Stimulated activated CD8-positive, alpha-beta memory T cell treated with anti-CD3 and anti-CD28 coated beads, Interleukin-4, amount 100 ng/mL, for 48 hours (primary cell): ENCODE measurements at places on chromosomes 6 and 20.
A peak's percentile ranks its signal among the peaks of the same experiment; 100 is the strongest.

- no peak for DNase-seq
Observed at GRCh38 chr6:10028222-10028621, 386.7 kb downstream of the TFAP2A start.

GRCh38 chr6:117771403-117771802 lies 96.1 kb downstream of the NUS1 start:
- DNase-seq, result no peak

DNA sequence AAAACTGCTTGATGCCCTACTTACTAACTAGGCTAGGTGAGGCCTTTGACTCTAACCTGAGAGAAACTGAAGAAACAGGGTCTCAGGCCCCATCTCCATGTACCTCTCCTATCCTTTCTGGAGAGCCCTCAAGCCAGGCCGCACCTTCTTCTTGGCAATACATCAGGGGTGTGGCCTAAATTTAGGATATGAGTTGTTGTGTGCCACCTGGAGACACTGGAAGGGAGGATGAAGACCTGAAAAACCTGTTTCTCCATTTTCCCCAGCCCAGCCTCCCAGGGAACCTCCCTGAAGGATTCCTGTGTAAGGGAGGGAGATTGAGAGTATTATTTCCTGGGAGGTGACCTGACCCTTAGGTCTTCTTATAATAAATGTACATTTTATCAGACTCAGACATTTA lies 3.1 kb downstream of the LY6G6D start:
- DNase-seq, result no peak

GRCh38 chr6:19050765-19051164 lies 663.6 kb downstream of the RNF144B start:
- no peak for DNase-seq

DNA sequence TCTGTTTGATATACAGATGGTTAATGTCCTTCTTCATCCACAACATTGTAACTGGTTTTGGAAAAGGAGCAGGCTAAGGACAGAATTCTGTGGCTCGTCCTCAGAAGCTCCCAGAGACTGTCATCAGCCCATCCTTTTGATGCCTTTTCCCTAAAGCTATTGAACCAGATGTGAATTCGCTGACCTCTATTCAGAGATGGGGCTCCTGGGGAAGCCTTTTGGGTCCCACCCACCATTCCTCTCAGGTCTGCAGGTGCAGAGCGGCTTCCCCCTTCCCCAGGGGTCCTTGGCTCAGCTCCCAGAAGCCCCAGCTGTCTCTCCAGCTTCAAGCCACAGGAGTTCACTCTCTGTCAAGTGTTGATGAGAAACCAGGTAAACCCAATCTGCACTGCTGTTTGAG lies 191.7 kb downstream of the SMOC2 start:
- no peak for DNase-seq

- DNase-seq, result no peak
Observed at GRCh38 chr20:57402206-57403125, 11.3 kb downstream of the RBM38 start.

- DNase-seq, result no peak
Observed at GRCh38 chr6:1873781-1874180, 264.1 kb downstream of the FOXC1 start.

GRCh38 chr6:151044465-151045441 lies 179.3 kb downstream of the MTHFD1L start:
- no peak for DNase-seq

- peak; percentile 43 for DNase-seq
Observed at GRCh38 chr6:116265041-116265829, 11.4 kb upstream of the TSPYL4 start.

GRCh38 chr6:169200893-169201514 lies 52.6 kb downstream of the THBS2 start:
- DNase-seq, result no peak

DNA sequence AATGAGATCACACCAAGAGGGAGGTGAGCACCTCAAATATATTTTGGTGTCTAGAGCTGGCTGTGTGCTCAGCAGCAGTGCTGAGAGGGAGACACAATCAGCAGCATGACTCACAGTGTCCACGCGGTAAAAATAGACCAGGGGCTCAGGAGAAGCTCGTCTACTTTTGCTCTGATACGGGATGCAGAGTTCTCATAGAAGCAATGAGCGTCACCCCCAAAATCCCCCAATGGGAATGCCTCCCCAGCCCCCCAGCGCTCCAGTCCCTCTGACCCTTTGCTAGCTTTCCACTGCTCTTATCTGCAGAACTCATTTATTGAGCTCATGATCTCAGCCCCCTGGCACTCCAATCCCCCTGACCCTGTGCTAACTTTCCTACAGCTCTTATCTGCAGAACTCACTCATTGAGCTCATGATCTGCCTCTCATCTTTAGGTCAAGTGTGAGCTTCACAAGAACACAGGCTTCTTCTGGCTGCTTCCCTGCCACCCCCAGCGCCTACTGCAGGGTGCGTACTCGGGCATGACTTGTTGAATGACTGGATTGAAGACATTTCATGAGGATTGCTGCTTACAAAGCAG lies 34.0 kb downstream of the SYNDIG1 start:
- DNase-seq, result no peak

DNA sequence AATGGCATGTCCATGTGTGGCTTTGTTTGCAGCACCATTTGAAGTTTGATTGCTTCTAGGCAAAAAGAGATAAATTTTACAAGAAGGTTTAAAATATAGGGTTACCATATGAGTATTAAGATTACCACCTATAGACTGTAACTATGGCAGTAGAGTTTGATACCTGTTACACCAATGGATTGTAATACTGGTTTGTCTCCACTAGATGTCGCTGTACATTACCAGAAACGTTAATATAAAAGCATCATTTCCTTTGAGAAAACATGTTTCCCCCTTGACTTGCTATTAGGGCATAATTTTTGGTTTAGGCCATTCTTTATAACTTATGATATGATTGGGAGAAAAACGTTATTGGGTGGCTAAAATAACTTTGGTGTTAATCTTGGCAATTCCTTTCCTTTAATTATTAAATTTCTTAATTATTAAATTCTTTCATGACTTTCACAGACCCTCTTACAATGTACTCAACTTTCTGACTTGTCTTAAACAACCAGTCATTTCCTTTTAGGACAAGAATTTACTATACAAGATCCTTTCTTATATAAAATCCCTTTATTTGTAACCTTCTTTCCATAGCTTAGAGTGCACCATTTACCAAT lies 42.8 kb downstream of the HLA-DPB1 start:
- DNase-seq, result no peak

DNA sequence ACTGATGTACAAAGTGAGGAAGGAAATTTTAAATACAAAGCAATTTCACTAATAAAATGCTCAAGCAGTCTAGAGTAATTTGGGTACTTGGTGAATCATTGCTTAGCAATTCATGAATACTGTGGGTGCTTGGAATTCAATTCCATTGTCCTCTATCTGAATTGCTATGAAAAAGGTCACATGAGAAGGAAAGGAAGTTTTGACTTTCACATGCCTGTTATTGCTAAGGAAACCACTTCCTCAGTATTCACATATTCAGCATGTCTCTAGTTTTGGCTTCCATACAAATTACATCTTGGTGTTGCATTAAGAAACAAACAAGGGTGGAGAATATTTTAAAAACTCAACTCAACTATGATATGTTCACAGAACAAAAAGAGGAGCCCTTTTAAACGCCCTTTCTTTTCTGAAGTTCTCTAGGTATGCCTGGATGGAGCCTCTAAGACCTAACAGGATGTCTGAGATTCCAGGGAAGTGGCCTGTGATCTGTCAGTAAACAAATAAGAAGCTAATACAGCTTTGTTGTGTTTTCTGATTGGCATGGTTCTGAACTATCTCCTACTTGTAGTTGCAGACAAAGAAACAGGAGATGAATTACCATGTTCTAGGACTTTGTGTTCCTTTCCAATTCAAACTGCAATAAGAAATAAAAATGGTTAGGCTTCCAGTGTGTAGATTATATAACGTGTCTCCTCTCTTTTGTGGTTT lies 190.4 kb downstream of the OGFRL1 start:
- DNase-seq, result no peak

GRCh38 chr6:22043284-22043962 lies 253.4 kb downstream of the PRL start:
- no peak for DNase-seq

GRCh38 chr6:39281312-39281980 lies 32.8 kb downstream of the KCNK17 start:
- no peak for DNase-seq

- no peak for DNase-seq
Observed at GRCh38 chr20:58547623-58548475, 32.6 kb upstream of the APCDD1L start.

GRCh38 chr6:160863782-160864181 lies 127.8 kb upstream of the MAP3K4 start:
- DNase-seq, result no peak

DNA sequence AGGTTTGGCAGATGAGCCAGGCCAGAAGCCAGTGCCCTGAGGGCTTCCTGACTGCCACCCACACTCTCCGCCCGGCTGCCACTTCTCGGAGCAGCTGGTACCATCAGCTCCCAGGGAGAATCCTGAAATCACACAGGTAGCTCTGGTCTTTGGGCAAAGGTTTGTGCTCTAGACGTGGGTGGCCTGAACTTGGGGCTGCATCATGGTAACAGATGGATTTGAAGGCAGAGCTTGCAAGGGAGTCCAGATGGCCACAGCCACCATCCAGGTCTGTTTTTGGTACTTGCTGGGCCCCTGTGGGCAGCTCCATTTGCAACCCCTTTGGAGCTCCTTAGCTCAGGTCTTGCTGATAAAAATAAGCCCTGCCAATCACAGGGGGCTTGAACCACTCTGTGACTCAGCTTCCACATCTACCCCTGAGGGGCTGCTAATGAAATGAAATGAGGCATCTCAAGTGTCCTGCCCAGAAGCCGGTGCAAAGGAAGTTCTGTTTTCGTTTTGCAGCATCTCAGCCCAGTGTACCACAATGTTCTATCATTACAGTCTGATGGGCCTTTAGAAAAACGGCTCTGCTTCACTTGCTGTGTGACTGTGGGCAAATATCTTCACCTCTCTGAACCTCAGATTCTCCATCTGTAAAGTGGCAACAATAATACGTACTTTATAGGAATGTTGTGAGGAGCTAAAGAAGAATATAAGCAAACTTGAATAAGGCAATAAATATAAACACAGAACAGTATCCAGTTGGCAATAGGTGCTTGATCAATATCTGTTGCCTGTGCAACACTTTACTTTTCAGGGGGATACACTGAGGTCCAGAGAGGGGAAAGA lies 25.1 kb upstream of the CDH22 start:
- no peak for DNase-seq

- DNase-seq, result no peak
Observed at GRCh38 chr6:53830366-53830765, 35.6 kb downstream of the LRRC1 start.

GRCh38 chr6:74054190-74054589 lies 358.2 kb downstream of the CD109 start:
- no peak for DNase-seq

GRCh38 chr6:108768792-108769524 lies 79.3 kb upstream of the ARMC2 start:
- DNase-seq, result no peak

- DNase-seq, result no peak
Observed at GRCh38 chr6:164546263-164546662, 763.1 kb downstream of the C6orf118 start.

DNA sequence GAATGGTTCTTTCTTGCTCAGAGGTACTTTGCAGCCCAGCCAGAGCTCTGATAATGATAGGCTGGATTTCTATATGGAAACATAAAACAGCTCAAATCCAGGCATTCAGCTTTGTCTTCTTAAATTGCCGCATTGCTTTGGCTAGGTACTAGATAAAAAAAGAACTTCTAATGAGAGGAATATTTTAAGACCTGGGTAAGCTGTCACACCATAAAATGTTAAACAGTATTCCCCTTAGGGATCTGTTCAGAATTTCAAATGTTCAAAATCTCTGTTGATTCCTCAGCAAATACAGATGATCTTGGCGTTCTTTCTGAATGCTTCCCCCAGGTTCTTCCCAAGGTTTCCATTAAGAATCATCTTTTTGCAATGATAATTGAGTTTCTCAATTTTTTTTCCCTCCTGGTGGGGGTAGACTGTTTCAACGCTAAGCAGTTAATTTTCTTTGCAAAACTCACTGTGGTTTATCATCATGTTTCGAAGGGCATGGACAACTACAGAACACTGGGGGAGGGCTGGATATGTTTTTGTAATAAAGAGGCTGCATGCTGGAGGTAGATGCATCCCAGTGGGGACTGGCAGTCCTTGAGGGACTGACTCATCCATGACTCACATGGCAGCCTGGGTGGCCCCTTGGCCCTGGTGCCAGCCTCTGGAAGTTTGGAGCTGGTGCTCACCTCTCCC lies 31.0 kb downstream of the TIAM2 start:
- DNase-seq, result no peak

- no peak for DNase-seq
Observed at GRCh38 chr20:20683481-20684321, 28.7 kb downstream of the RALGAPA2 start.

GRCh38 chr6:160388922-160389321 lies 40.7 kb downstream of the SLC22A3 start:
- no peak for DNase-seq

DNA sequence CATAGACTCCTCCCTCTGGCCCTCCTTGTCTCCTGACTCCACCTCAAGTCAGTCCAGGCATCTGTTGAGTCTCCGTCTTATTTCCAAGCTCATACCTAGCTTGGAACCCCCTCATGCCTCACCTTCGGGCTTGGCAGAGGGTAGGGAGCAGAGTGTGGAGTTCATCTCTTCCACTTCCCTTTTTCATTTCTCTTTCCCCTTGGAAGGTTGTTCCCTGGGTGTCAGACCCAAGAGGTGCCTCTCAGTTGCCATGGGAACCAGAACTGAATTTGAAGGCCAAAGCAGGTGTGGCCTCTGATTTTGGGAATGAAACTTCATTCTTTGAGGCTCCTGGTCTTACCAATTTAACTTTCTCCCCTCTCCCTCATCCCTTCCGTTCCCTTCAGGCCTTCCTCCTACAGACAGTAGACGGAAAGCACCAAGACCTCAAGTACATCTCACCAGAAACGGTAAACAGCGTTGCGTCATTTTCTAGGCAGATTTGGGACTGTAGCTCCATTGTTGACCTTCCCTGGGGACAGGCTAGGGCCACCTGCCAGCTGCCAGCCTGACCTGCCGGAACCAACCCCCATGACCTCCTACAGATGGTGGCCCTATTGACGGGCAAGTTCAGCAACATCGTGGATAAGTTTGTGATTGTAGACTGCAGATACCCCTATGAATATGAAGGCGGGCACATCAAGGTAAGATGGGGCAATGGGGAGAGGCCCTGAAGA lies 6.6 kb downstream of the CDC25B start:
- no peak for DNase-seq
